ENCODE measurements at places on chromosomes 4 and X. TPM values are rescaled to one million over a fixed set of nuclear protein-coding genes. Genes with fewer than 3 reads are reported as not detected.

DNA sequence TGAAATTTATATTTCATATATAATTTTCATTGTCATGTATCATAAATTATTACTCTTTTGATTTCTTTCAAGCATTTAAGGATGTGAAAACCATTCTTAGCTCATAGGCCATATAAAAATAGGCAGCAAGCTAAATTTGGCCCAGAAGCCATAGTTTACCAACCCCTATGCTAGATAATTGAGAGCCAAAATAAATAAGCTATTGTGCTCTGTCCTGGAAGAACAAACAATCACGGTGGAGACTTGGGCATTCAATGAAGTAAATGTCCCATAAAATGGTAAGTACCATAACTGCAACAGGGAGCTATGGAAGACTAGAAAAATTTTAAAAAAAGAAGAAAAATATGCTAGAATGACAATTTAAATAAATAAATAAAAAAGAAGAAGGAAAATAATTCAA lies 60.9 kb upstream of the PACRGL start:
- no peak for DNase-seq

DNA sequence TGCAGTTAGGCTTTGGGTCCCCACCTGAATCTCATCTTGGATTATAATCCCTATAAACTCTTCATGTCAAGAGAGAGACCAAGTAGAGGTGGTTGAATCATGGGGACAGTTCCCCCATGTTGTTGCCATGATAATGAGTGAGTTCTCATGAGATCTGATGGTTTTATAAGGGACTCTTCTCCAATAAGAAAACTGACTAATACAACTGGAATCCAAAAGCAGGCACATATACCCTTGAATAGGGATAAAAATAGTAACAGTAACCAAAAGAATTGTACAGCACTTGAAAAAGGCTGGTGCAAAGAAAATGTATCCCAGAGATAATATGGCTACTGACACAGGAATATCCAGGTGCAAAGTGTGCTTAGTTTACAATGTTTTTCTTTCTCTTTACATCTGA lies 351.5 kb upstream of the MAD2L1 start:
- DNase-seq = no peak

GRCh38 chr4:186770481-186771175 lies 47.0 kb upstream of the FAT1 start:
- DNase-seq = no peak

DNA sequence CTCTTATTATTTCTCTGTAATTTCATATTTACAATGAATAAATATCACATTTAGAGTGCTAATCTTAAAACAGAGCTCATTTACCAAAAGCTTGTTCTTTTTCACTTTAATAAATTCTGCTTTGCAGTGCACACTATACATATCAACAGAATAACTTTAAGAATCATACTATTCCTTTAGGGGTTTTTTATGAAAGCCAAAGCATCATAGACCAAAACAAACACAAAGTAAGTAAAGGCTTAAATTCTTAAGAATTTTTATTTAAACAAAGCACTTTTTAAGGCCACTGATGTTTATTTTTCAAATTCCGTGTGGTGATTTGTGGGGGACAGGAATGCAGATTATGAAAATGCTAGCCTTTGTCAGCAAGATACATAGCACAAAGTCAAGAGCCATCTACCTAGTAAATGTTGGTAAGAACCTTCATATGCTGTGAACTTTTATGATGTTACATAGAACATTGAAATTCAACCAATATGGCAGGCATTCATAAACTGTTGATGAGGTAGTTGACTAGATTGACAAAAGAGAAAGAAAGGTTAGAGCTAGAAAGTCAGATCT lies 17.8 kb downstream of the TIGD2 start:
- DNase-seq = no peak

DNA sequence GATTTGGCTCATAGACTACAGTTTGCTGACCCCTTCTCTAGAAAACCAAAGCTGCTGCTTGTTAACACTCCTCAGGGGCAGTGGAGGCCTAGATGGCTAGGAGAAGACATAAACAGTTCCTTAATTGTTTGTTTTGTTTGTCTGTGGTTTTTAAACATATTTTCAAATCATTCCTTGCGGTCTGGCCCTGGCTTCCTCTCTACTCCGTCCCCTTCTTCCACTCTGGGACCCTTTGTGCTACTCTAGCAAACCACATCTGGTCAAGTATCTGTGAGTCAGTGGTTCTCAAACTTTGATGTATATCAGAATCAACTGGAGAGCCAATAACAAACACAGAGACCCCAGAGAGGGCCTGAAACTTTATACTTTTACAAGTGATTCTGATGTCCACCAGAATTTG lies 36.1 kb downstream of the FRMPD4 start:
- DNase-seq = no peak

DNA sequence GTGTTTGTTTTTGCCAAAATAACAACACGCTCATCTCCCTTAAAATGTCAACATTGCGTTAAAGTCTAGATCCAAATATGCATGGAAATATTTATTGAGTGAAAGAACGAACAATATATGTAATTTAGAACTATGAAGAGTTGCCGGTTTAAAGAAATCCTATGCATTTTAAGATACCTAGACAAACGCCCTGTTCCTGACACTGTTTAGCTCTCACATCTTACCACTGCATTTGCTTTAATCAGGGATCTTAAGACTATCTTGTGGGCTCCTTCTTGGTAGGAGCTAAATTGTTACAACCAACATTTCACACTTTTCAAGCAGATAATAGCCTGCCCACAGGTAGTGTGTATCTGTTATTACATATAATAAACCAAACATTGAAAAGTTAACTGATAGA lies 96.6 kb upstream of the RPS6KA3 start:
- no peak for DNase-seq

GRCh38 chr4:56323327-56323726 lies 64.0 kb downstream of the AASDH start:
- DNase-seq = no peak

DNA sequence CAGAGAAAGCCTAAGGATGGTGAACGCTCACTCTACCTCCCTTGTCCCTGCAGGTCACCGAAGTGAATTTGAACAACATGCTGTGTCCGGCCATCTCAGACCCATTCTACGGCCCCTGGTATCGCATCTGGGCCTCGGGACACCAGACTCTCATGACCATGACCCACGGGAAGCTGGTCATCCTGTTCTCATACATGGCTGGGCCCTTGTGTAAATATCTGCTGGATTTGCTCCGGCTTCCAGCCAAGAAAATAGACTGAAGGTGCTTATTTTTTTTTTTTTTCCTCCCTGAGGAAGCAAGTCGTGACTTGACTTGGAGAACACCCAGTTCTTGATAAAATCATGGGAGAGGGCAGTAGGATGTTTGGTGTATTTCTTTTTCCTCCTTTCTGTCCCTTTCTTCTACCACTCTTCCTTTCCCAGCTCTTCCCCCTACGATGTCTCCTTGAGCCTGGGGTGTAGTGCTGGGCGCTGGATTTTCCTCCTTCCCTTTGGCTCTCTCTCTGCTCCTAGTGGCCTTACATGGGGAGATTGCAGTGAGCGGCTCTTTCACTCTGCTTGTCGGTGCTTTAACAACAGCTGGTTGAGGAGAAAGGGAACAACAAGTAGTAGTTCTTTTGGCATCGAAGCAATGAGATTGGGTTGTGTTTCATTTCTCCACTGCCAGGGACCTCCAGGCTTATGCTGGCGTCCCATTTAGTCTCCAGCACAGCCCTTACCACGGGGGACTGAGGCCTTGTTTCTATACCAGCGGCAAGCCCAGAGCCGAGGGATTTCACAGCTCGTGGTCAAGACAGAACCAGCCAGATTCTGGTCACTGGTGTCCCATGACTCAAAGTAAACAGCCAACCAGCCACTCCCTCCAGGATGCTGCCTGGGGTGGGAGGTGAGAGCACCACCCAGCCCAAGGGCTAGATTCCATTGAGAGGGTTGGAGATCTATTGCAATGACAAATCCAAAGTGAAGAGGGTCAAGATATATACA lies 144.4 kb downstream of the AMMECR1 start:
- no peak for DNase-seq

Gene TLR7
- total RNA-seq = 25.2 TPM

Gene JAKMIP1
- 15.0 TPM for total RNA-seq

Gene UCP1
- not detected for total RNA-seq

Gene TGIF2LX
- total RNA-seq = not detected

Gene KIAA1210
- total RNA-seq = not detected

Measured in GM12878 (cell line).